Fibroblast of pulmonary artery (primary cell): ENCODE measurements at places on chromosomes 3 and 15.

- DNase-seq, result no peak
Measured at GRCh38 chr3:101536266-101536665, 23.3 kb upstream of the SENP7 start.

GRCh38 chr3:27507111-27507510, 22.9 kb upstream of the SLC4A7 start:
- DNase-seq, result peak; percentile 35

DNA sequence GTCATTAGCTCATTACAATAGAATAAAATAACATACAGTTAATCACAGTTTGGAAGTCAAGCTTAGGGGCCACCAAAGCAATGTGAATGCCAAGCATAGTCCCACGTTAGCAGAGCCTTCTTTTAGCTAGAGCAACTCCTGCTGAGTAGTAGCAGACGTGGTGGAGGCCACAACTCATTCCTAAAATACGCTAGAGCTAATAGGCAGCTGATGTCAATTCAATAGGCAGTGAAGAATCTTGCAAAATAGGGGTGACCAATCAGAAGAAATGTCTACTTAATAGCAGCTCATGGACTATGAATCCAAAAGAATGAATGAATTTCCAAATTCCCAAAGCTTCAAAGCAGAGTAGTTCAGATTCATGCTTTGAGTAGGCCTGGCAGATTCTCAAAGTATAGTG, 292.9 kb upstream of the RORA start:
- DNase-seq, result no peak

DNA sequence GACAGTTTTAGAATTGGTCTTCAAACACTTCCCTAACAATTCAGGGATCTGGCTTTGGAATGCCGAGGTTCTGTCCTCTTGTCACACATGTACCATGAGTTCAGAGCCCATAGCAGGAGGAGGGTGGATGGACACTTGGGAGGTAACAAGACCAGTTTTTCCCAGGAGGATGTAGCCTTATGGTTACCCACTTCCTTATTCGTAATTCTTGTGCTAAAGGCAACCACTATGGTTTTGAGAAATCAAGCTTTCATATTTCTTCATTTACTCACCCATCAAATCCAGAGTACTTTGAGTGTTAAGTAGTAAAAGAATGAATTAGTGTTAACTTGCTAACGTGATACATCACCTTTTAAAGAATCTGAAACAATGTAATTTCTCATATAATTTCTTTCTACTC, 479.6 kb upstream of the ALCAM start:
- DNase-seq, result peak; percentile 6

GRCh38 chr15:90231028-90232017, 2.4 kb downstream of the CIB1 start:
- no peak for DNase-seq
